ENCODE measurements at places on chromosomes 5 and 9. TPM values are rescaled to one million over a fixed set of nuclear protein-coding genes. Genes with fewer than 3 reads are reported as not detected.

DNA sequence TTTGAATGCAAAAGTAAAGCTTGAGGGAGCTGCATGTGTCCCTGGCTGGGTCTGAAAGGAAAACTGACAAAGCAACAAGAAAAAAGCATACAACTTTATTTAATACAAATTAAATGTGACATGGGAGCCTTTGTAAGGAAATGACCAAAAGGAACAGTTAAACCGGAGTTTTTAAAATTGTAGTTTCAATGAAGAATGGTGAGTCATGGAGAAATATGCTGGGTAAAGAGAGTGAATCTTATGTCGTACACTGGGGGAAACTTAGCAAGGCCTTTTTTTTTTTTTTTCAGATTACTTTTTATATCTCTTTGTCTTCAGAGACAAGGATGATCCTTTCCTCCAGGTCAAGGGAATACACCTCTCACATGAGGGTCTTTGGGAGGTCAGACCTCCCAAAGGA, 50.1 kb upstream of the FBXL17 start:
- no peak for DNase-seq

DNA sequence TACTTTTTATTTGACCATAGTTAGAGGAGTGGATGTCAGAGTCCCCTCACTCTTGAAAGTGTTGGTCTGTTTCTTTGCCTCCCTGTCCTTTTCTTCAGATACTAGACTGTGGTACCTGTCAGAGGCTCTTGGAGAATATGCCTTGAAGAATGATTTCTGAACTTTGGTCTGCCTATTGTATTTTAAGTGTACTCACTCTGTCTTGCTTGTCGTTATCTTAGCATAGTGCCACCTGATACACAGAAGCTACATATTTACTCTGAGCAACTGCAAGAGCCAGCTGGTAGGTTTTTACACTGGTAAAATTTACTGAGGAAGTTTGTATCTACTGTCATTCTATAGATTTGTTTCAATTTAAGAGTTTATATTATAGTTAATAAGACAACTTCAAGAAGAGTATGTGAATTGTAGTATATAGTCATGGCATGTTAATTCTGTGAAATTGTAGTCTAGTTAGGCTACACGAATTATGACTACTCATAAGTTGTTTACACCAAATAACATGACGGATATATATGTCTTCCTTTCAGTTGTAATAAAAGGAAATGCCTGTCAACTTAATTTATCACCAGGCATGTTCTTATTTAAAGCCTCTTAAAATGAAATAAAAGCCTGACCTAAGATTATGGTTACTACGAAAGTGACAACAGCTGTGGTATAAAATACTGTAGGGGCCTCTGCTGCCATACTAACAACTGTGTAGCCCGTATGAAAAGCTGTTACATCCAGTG, 201.7 kb downstream of the KDM4C start:
- no peak for DNase-seq

GRCh38 chr5:143235423-143235822, 168.1 kb downstream of the NR3C1 start:
- no peak for DNase-seq

Gene RPL37
- total RNA-seq, result 585 TPM

Gene SLC6A3
- not detected for total RNA-seq

All from G401 (cell line).